CD4-positive, alpha-beta T cell treated with Interleukin-2 at 100 ng/mL for 4 hours (primary cell): ENCODE measurements at places on chromosomes 11 and 22.

GRCh38 chr22:39990686-39991085 lies 4.1 kb upstream of the FAM83F start:
- no peak for DNase-seq

GRCh38 chr11:17439316-17439782 lies 37.3 kb downstream of the ABCC8 start:
- no peak for DNase-seq

DNA sequence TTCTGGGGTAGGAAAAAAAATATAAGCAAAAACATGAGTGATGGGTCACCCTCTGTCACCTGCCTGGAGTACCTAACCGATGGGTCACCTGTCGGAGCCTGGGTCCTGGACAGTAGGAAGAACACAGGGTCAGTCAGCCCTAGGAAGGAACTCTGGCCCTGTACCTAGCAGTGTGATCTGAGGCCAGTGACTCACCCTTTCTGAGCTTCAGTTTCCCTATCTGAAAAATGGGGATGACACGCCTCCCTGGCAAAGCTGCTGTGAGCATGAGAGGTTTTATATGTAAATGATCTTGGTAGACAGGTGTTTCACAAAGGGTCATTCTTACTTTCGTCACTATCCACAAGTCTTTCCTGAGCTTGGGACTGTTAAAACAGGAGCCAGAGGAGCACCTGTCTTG lies 182.0 kb downstream of the ST3GAL4 start:
- DNase-seq: no peak

DNA sequence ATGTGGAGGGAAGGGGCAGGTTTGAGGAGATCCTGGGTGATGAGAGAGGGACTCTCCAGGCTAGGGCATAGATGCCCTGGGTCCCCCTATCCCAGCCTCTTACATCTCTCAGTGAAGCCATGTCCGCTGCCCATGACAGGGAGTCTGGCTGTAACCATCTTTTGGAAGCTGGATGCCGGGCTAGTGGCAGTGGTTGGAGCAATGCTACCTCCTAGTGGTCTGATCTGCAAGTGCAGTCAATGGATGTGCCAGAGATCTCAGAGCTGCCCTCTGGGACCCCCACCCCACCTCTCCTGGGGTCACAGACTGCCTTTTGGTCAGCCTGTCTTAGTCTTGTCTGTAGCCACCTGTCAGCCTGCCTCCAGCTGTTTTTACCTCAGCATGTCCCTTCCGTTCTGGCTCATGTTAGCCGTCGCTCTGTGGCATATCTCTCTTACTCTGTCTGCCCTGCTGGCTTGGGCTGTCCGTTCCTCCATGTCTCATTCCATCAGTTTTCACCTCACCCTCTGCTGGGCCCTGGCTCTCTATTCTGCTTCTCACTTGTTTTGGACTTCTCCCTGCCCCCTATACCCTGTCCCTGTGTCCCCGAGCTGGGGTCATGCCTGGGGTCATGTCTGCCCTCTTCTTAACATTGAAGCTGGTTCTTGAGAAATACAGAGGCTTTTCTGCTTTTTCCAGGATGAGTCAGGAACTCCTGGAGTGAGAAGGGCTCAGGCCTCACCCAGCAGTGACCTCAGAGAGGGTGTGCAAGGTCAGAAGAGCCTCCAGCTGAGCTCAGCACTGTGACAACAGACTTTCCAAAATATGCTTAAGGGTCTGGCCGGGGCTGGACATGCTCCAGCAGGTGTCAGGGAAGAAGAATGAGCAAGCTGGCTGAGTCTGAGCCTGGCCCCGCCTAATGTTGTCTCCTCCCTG lies 52.0 kb upstream of the THY1 start:
- peak; percentile 47 for DNase-seq

DNA sequence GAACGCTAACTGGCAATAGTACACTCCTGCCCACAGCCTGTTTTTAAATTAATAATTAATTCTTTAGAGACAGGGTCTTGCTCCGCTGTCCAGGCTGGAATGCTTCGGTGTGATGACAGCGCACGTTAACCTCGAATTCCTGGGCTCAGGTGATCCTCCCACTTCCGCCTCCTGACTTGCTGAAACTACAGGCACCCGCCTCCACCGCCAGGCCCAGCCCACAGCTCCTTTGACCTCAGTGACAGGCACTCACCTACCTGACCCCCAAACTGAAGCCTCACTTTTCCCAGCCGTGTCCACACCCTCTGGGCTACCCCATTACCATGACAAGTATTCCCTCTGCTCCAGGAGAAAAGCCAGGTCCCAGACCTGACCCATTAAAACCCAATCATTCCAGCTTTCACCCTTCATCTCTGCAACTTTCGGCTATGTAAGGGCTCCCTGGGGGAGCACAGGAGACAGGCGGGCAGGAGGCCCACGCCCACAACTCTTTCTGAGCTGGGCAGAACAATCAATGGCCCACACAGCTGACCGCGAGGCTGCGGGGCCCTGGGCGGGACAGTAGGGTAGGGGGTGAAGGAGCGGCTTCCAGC lies 730 bp downstream of the LMNTD2 start:
- DNase-seq: no peak

DNA sequence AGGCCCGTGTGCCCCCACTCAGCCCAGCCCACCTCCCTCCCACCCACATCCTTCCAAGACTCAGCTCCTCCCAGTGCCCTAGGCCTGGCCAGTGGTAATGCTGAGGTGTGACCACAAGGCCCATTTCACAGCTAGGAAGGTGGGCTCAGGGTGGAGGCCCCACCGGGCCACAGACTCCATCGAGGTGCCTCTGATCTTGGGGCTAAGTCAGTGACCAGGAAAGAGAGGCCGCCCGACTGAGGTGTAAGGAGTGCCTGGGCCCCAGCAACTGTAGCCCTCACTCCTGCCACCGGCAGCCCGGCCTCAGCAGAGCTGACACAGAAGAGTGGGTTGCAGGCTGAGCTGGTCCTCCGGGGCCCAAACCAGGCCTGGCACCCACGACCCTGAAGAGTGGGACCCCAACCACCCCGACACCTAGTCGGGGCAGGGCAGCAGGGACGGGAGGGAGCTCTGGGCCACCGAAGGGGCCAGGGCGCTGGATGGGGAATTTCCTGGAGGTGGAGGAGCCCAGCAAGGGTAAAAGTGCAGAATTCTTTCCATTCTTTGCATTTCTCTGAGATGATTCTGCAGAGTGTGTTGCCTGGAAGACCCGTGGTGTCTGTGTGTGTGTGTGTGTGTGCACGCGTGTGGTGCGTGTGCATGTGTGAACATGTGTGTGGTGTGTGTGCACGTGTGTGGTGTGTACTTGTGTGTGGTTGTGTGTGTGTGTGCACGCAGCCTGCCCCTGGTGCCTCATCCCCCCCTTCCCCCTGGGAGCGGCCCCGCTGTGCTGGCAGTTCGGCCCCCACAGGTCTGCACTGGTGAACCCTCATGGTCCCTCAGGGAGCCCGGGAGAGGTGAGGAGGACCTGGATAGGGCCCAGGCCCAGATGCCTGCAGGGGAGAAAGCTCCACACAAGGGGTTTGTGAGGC lies 8.3 kb upstream of the PIM3 start:
- DNase-seq: no peak
